Urothelium cell line (cell line): ENCODE measurements at places on chromosomes 11 and 22.

GRCh38 chr22:27686534-27686933 lies 115.0 kb downstream of the MN1 start:
- DNase-seq: peak; percentile 97

- peak; percentile 93 for DNase-seq
These were observed 34.7 kb downstream of the CCDC83 start for GRCh38 chr11:85889676-85890579.

GRCh38 chr11:73270855-73271477 lies 1.2 kb upstream of the P2RY6 start:
- no peak for DNase-seq

DNA sequence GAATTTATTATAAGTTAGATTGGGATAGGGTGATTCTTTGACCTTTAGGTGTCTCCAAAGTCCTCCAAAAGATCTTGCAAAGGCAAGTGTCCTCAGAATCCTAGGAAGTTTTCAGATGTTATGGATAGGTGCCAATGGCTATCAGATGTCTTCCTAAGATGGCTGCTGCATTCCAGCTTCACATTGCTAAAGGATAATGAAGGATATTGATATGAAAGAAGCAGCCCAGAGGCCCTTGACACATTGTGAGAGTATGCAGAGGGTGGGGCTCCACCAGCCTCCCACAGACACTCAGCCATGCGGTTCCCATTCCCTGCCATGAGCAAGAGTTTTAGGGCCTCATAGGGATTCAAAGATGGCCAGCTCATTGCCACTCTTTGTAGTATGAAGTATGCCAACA lies 22.3 kb upstream of the GLYATL2 start:
- DNase-seq: no peak

DNA sequence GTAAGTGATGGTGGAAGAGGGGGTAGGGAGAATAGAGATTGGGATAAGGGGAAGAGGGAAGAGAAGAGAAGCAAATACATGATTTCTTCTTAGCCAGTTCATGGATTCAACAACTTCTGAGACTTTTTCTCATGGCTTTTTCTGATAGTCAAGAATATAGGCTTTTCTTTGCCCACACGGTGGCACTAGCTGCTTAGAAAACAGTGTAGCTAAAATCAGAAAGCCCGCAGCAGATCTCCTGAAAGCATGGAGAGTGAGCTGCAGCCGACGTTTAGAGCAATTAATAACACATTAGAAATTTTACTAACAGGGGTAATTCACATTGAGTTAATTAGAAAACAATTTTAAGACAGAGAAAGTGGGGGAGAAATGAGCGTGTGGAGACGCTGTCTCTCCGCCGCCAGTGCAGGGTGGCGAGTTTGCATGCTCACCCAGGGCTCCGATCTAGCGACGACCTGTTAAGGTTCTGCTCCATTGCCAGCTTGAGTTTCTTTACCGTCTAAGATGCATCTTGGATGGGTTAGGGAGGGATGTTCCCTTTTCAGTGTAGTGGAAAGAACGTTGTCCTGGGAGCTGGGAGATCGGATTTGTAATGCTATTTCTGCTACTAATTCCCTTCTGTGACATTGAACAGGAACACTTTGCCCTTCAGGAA lies 3.3 kb upstream of the RAG1 start:
- peak; percentile 59 for DNase-seq

GRCh38 chr11:121109916-121110586 lies 9.0 kb downstream of the TECTA start:
- DNase-seq: no peak

GRCh38 chr22:37275134-37275533 lies 7.2 kb upstream of the CYTH4 start:
- no peak for DNase-seq

GRCh38 chr22:50581950-50582492 lies 628 bp downstream of the CHKB start:
- no peak for DNase-seq

DNA sequence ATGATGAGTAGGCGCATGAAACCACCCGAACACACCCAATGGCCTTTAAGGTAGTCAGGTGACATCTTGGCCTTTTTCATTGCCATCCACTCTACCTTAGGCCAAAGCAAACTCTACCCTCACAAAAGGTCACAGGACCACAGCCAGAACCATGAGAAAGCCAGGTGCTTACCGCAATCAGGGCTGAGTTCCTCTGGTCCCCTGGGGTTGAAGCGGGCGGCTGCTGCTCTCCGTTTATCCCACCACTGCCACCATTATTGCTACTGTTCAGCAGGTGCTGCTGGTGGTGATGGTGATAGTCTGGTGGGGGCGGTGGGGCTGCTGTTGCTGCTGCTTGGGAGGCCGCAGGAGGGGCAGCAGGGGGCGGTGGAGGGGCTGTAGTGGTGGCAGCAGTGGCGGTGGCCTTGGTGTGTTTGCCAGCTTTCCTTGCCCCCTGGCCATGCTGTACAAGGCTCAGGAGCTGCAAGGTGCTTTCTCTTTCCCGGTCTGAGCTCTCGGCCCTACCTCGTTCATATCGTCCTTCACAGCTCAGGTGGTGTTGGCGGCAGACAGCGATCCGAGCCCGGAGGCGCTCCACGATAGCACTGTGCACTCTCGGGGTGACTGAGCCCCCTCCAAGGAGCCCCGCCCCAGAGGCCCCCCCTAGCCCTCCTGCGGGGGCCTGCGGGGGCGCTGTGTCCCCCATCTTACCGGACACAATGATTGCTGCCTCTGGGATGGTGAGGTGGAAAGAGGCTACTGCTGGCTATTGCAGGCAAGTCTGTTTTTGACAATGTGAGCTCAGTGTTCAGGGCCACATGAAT lies 1.6 kb downstream of the MAML2 start:
- peak; percentile 54 for DNase-seq

DNA sequence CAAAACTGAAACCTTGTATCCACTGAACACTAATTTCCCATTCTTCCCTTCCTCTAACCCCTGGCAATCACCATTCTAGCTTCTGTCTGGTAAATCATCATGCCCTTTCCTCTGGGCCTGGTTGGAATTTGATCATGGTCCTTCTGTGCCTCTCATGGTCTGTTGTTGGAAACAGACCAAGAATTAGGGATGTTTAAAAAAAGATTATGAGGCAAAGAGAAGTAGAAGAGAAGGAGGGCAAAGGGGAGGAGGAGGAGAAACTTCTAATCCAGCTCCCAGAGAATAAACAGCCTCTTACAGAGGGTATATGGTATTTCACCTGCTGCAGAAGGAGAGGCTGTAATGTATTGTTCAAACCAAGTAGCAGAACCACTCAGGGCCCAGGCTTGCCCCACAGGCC lies 10.6 kb downstream of the BCO2 start:
- DNase-seq: no peak

DNA sequence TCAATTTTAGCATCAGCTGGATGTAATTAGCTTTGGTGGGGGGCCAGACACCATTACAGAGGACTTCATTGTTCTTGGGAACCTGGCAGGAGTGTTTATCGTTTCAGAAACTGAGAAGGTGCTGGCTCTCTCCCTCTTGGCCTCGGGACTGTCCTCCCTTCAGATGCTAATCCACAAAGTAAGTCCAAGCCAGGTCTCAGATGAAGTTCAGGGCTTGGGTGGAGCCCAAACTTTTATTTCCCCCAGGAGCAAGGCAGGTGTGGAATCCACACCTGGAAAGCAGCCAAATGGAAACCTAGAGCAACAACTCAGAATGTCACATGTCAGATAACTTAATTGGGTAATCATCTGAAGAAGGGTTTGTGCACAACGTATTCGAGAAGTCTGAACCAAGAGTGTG lies 119.2 kb downstream of the ME3 start:
- DNase-seq: no peak

DNA sequence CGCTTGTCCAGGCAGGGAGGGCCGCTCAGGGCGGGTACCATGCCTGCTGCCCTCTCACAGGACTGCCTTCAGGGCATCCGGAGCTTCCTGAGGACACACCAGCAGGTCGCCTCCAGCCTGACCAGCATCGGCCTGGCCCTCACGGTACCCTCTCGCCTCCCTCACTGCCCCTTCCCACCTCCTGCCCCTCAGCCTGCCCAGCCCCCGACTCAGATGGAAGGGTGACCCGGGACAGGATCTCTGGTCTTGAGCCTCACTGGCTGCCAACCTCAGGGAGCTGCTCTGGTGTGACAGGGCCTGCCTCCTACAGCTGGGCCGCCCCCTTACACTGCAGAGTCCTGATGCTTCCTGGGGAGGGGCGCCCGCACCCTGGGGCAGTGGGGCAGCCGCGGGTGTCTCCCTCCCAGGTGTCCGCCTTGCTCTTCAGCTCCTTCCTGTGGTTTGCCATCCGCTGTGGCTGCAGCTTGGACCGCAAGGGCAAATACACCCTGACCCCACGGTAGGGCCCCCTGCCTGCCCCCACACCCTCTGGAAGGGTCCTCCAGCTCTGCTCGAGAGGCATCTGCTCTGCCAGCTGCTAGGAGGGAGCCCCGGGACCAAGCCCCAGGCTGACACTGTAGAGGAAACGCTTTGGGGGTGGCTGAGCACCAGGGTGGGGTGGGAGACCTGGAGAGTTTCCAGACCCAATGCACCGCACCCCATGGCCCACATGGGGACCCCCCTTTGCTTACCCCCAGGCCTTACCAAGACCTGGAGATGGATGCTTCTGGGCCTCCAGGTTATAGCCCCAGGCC lies 14.6 kb downstream of the TSPAN32 start:
- no peak for DNase-seq

- DNase-seq: no peak
These were observed 53.3 kb downstream of the BLID start for GRCh38 chr11:122062763-122063162.

DNA sequence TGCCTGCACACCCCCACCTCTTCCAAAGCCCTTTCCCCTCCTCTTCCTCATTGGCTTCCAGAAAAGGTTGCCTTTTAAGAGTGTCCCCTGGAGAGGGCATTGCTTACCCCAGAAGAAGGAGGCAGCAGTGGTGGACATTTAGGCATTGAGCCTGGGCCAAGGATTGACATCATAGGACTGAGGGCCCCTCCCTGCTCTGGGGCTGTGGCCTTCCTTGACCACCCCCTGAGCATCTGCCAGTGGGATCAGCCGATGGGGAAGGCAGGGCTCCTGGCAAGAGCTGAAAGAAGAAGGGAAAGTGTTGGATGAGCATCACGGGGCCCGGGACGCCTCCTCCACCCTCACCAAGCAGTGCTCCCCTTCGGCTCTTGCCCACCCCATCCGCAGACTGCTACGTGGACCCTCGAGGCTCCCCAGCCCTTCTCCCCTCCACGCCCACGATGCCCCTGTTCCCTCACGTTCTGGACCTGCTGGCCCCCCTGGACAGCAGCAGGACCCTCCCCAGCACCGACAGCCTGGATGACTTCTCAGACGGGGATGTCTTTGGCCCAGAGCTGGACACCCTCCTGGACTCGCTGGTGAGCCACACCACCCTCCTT lies 37.4 kb downstream of the ZC3H7B start:
- DNase-seq: no peak

- DNase-seq: peak; percentile 86
These were observed 101.0 kb downstream of the PTPRJ start for GRCh38 chr11:48081151-48082010.

GRCh38 chr11:108224366-108224765 lies 1.5 kb downstream of the ATM start:
- no peak for DNase-seq
